AG08395 (cell line): ENCODE measurements at places on chromosomes 4 and X.

DNA sequence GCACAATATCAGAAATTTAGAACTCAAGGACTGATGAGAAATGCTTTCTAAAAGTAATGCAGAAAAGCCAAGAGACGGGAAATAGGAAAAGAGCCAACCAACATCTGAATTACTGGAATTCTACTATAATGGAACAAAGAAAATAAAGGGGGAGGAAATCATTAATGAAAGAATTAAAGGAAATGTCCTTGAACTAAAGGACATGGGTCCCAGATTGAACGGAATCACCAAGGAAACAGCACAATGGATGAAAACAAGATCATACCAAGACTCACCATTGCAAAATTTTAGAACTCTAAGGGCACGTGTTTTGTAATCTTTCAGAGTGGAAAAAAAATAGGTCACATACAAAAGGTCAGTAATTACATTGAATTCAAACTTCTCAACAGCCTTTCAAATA lies 35.9 kb downstream of the HPGDS start:
- DNase-seq: no peak

GRCh38 chr4:25809996-25810395 lies 52.8 kb downstream of the SEL1L3 start:
- no peak for DNase-seq

- DNase-seq: peak; percentile 29
Measured at GRCh38 chrX:101260435-101260834, 30.7 kb downstream of the TAF7L start.

DNA sequence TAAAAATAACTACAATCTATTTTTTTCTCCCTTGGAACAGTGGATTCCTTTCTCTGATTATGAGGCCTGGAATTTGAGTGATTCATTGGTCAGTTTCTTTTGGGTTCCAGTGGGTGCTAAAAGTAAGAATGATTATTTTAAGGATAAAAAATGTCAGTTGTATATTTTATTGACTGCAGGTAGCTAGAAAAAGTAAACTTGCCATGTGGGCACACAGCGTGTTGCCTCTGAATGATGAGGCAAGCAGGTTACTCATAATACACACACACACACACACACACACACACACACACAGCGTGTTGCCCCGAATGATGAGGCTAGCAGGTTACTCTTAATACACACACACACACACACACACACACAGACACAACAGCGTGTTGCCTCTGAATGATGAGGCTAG lies 13.8 kb downstream of the GALNT7 start:
- DNase-seq: peak; percentile 71

- DNase-seq: peak; percentile 23
Measured at GRCh38 chr4:24067367-24068193, 177.7 kb upstream of the PPARGC1A start.

GRCh38 chrX:16705370-16705769 lies 7.1 kb downstream of the CTPS2 start:
- no peak for DNase-seq

DNA sequence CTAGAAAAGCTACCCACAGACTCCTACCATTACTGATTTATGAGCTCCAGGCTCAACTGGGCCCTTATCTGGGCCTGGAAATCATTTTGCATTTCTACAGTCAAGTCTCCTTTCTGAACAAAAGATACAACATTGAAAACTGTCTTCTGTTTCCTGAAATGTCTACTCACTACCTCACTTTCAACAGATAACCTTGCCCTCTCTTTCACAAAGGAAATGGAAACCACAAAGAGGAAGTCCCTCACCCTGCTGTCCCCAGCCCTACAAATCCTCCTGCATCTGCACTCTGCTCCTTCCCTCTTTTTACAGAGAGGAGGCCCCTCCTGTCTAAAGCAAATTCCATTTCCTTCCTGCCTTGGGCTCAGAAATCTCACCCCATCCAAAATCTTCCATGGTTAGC lies 24.8 kb upstream of the CYBB start:
- no peak for DNase-seq

- peak; percentile 61 for DNase-seq
Measured at GRCh38 chrX:131704136-131704695, 160.3 kb downstream of the OR13H1 start.

DNA sequence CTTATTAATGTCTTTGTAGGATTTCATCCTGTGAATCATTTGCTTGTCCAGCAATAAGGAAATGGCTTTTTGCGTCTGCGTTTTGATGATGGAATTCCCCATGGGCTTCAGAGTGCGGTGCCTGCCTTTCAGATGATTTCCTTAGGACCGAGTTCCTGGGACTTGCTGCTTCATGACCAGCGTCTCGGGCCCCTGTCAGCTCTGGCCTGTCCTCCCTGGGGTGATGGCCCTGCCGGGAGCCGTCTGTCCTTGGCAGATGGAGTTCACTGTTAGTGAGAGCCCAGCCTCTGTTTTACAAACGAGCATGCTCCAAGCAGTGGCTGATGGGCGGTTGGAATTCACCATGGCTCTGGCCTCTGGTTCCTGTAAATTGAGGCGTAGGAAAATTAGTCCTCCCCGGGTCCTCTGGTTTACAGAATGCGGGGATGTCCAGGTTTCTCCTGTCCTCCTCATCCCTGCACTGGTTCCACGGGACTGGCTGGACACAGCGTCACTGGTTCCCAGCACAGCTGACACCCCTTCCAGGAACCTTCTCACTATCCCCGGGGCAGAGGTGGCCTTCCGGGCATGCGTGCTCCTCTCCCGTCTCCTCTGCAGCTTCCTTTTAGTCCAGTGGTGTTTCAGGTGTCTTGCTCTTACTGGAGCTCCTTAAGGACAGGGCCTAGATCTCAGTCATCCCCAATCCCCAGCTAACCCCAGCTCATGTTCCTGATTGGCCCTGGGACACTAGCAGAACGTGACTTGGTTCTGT lies 34.9 kb downstream of the TBC1D14 start:
- no peak for DNase-seq

GRCh38 chrX:119481323-119481801 lies 13.1 kb downstream of the SLC25A5 start:
- DNase-seq: no peak

- DNase-seq: no peak
Measured at GRCh38 chr4:183670251-183670650, 11.2 kb downstream of the TRAPPC11 start.

- DNase-seq: peak; percentile 38
Measured at GRCh38 chr4:142547974-142548373, 298.1 kb downstream of the INPP4B start.

GRCh38 chr4:135552131-135552530 lies 1350.5 kb upstream of the PABPC4L start:
- no peak for DNase-seq

GRCh38 chrX:54288968-54289367 lies 68.9 kb downstream of the WNK3 start:
- no peak for DNase-seq

- DNase-seq: no peak
Measured at GRCh38 chr4:41839916-41840854, 91.7 kb upstream of the PHOX2B start.

GRCh38 chr4:136281307-136281706 lies 1251.0 kb downstream of the PCDH18 start:
- no peak for DNase-seq

DNA sequence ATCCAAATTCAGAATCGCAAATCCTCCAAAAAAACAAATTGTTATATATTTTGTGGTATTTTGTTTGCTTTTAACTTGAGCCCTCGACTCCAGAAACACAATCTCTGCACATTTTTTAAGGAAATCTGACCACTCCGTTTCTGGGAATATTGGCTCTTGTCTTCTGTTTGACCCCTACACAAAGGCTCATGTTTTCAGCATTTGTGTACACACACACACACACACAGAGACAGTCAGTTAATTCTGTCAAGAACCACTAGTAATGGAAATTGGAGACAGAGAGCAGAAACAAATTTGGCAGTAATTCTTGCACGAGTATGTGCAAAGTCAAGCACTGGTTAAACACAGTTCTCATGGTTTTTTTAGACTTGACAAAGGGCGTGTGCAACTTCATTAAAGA lies 115.4 kb downstream of the AFAP1 start:
- no peak for DNase-seq

GRCh38 chr4:54085284-54085683 lies 14.7 kb upstream of the GSX2 start:
- peak; percentile 88 for DNase-seq

DNA sequence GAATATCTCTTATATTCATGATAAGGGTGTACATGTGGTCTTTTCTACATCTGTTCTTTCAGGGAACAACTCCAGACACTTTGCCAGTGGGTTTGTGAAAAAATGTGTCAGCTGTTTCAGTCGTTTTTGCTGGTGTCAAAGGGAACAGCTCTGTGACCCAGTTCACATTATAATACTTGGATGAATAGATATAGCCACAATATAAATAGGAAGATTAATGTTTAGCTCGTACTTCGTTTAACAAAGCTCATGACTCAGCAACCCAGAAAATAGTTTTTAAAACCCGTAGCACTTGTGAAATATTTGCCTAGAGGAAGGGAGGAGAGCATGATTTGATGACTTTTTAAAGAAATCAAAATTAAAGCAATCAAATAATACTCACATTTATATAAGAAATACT lies 7.9 kb downstream of the LIAS start:
- DNase-seq: no peak

GRCh38 chr4:105490523-105490922 lies 16.7 kb upstream of the PPA2 start:
- DNase-seq: no peak

- DNase-seq: no peak
Measured at GRCh38 chr4:156571146-156571545, 400.5 kb downstream of the PDGFC start.

DNA sequence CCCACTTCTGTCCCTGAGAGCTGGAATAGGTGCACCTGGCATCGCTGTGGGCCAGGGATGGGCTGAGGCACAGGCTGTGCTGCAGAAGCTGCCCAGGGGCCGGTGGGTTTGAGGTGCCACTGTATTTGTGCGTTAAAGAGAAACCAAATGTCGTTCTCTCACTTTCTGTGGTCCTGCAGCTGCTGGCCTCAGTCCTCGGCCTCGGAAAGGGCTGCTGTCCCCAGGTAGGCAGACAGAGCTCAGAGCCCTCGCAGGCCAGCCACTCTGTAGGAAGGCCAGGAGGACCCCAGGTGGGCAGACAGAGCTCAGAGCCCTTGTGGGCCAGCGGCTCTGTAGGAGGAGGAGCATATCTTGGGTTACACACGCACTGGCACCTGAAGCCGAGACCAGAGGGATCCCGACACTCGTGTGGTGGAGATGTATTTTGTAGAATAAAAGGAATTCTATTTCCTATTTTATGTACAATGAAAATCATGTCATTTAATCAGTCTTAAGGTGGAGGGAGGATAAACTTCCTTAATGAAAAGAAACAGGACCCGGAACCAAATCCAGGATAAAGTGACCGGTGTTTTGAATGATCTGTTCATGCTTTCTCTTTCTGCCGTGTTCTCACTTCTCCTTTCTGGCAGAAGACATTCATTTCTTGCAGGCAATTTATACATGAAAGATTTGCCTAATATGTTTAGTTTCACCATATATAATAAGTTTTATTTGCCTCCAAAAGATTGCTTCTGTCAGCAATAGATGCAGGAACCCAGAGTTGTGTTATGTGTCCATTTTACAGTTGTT lies 54.4 kb upstream of the HGFAC start:
- no peak for DNase-seq

DNA sequence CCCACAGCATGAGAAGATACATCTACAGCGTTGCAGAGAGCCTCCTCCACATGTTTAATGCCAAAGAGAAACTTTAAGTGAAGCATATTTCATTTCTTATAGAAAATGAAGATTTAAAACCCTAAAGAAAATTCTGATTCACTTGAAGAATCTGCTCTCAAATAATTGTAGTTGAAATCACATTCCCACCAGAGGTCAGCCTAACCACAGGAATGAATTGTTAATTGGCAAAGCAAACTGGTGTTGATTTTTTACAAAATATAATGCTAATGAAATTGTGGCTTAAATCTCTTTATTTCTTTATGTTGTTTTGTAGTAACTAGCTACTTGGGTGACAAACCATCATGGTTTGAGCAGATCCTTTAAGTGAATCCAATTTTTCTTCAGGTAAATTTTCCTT lies 31.1 kb upstream of the WDR17 start:
- DNase-seq: peak; percentile 33

- no peak for DNase-seq
Measured at GRCh38 chr4:36414248-36414647, 132.8 kb downstream of the DTHD1 start.

DNA sequence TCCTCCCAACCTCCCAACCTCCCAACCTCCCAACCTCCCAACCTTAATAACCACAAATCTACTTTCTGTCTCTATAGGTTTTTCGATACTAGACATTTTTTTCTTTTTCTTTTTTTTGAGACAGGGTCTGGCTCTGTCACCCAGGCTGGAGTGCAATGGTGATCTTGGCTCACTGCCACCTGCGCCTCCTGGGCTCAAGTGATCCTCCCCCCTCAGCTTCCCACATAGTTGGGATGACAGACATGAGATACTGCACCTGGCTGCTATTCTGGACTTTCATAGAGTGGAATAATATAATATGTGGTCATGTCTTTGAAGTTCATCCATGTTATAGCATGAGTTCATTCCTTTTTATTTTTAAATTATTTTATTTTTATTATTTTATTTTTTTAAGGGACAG lies 39.5 kb upstream of the ZFX start:
- no peak for DNase-seq

DNA sequence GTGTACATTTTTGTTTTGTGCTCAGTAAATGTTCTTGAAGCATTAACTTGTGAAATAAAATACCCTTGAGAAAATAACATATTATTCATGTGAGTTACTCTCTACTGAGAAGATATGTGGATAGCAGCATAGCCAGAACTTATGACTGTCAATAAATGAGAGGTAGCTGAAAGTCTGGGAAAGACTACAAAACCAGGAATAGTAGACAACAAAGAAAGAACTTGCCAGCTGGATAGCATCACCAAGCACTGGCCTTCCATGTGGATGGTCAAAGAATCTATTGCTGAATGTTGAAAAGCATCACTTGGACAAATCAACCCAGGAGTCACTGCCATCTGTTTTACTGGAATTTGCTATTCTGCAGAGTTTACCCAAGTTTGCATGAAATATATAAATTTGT lies 650.0 kb upstream of the HTR2C start:
- DNase-seq: no peak
